ENCODE measurements at places on chromosomes 7 and 10.

DNA sequence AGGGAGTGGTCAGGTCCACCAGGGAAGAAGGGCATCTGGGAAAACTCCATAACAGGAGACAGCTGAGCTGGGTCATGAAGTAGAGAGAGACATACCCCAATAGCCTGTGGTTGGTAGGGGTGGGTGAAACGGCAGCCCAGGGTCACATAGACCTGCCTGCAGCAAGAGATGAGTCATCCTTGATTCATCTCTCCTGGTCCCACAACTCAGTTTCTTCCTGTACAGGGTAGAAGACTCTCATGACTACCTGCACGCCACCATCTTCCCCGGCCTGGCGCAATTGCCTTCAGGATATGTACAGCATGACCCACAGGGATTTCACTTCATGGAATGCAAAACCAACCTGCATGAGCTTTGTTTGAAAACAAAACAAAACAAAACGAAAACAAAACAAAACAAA, 45.1 kb upstream of the ADAM12 start:
- no peak for DNase-seq

DNA sequence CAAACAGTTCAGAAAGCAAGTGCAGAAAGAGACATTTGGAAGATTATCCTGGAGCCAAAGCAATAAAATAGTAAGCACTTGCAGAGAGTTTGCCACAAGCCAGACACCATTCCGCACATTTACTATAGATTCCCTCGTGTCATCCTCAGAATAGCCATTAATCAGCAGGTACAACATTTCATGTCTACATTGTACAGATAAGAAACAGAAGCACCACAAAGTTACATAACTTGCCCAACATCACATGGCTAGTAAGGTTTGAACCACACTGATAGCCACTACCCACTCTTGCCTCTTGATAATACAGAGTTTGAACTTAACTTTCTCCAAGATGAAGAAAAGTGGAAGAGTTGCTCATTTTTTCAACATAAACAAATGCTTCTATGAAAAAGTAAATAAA, 40.6 kb upstream of the GHITM start:
- peak; percentile 49 for DNase-seq

DNA sequence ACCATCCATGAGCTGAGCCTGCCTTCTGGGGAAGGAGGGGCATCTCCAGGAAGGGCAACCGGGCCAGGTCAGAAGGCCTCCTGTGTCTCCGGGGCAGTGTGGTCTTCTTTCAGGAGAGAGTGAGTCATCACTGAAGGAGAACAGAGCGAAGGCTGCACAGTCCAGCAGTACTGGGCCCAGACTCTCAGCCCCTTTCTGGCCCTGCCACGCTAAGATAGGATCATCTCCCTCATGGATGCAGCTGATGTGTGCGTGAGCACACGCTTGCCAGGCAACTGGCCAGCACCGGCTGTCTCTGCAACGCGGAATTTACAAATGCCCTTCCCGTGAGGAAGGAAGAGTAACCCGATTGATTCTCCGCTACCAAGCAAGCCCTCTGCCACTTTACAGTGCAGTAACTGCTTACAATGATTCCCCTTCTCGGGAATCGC, 328.2 kb downstream of the TNS3 start:
- DNase-seq = peak; percentile 35

DNA sequence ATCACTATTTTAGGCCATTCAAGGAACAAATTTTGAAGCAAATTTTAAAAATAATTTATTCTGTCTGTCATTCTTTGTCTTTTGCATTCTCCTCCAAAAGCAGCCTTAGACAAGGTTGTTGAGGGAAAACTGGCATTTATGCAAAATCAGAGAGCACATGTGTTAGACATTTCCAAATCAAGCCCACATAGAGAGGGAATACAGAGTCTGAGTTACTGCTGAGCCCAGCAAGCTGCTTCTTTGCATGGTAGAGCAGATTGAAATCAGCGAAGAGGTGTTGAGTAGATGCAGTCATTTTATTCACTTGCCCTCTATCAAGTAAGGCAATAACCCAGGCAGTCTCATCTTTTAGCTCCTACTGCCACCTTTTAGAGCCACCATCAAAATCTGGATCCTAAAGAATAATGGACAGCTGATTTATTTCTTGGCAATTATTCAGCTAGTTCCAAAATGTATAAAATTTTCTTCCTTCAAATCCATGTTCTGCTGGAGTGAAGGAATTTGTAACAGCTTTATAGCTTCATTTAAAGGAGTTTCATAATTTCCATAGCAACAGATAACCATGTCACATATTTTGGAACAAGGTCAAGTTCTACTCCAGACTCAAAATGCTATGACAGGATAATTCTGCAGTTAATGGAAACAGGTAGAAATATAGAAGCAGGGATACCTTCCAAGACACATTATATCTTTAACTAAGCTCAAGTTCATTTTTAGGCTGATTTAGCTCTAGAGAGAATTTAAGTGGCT, 7.3 kb upstream of the PCDH15 start:
- no peak for DNase-seq

DNA sequence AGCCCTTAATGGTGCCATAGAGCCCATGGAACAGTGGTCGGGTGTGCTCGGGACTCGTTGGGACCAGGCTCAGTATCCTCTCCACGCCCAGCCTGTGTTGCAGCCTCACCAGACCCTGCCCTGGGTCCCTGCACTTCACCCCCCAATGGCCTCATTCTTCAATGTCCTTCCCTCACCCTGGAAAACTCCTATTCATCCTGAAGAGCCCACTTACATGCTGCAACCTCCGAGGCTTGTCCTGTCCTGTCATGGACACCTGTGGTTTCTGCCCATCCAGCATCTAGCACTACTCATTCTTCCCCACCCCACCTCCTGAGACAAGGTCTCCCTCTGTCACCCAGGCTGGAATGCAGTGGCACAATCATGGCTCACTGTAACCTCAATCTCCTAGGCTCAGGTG, 7.7 kb downstream of the MMD2 start:
- no peak for DNase-seq

GRCh38 chr7:78690174-78690573, 763.3 kb downstream of the MAGI2 start:
- no peak for DNase-seq

GRCh38 chr7:29359482-29360093, 165.0 kb downstream of the CHN2 start:
- DNase-seq = no peak

DNA sequence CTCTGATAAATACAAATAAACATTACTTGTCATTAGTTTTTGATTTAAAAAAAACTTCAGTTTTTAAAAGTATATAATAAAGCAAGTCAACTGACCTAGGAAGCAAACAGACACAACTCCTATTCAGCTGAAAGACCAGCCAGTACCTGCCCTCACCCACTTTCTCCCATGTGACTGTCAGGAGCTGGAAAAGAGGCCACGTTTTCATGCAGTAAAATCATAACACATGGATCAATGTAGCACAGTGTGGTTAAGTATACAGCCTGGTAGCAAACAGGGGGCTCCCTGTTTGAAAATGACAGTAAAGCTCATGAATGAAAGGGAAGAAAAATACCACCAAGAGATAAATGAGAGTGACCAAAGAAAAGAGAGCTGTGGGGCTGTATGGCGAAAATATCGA, 21.6 kb downstream of the KIN start:
- DNase-seq = no peak

Measured in hematopoietic multipotent progenitor cell treated with erythropoietin and hydrocortisone succinate and interleukin-3 and kit ligand, for 8 days (in vitro differentiated cells).